Activated naive CD4-positive, alpha-beta T cell treated with anti-CD3 and anti-CD28 coated beads, Interleukin-2, amount 10 ng/mL, durations not matched to agents 7 days and 5 days (primary cell): ENCODE measurements at places on chromosomes 1 and 21.
A peak's percentile ranks its signal among the peaks of the same experiment; 100 is the strongest.

DNA sequence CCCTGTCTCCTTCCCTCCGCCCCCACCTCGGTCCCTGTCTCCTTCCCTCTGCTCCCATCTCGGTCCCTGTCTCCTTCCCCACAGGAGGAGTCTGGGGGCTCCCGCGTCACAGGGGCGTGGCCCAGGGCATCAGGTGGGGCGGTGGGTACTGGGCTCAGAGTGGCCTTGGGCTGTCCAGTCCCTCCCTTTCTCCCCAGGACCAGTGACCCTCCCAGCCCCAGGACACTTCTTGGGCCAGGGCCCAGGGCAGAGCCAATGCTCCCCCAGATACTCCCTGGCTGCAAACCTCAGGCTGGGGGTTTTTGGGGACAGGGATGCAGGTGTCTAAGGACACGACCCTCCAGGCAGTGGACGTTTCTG, 6.8 kb upstream of the RNF223 start:
- H3K4me1 ChIP-seq, result peaks cover 4% of the 10 kb centered on the region
- DNase-seq, result peak; percentile 8
- H3K27ac ChIP-seq, result no peak overlapping the region
- H3K36me3 ChIP-seq, result no peaks in the 10 kb centered on the region
- peaks cover 17% of the 10 kb centered on the region for H3K27me3 ChIP-seq

DNA sequence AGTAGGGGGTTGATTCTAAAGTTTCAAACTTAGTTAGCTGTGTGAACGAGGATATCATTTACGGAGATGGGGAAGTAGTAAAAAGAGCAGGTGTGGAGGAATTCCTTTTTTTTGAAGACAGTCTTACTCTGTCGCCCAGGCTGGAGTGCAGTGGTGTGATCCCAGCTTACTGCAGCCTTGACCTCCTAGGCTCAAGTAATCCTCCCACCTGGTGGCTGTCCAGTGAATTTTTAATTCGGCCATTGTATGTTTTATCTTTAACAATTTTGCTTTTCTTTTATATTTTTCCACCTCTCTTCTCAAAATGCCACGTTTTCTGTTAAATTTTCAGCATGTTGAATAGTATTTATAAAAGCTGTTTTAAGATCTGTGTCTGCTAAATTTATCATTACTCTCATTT, 12.3 kb upstream of the CENPF start:
- no peak for DNase-seq
- no peaks in the 10 kb centered on the region for H3K36me3 ChIP-seq
- peaks cover 22% of the 10 kb centered on the region for H3K27me3 ChIP-seq
- no peak overlapping the region for H3K27ac ChIP-seq
- no peak overlapping the region for H3K4me3 ChIP-seq

DNA sequence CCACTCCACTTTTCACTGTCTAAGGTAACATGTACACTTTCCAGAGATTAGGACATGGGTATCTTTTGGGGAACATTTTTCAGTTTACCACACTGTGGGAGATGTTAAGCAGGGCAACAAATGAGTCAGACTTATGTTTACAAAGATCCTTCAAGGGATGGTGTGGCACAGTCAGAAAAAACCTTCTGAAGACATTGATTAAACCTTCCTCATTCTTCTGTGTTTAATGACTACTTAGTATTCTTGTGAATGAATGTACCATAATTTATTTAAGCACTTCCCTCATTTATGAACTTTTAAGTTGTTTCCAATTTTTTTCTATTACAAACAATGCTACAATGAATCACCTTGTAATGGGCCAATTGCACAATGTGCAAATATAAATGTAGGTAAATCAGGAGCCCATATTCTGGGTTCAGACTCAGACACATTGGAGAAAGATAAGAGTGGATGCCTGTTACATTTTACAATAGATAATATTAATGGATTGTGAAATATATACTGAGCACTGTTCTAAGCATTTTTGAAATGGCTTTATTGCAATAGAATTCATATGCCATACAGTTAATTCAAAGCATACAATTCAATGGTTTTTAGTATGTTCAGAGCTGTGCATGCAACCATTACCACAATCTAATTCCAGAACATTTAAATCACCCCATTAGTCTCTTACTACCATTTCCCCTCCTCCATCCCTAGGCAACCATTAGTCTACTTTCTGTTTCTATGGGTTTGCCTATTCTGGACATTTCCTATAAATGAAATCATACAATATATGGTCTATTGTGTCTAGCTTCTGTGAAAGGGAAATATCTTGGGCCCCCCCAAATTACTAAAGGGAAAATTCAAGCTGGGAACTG, 1.9 kb upstream of the SFT2D2 start:
- DNase-seq, result no peak
- peaks cover 37% of the 10 kb centered on the region for H3K4me1 ChIP-seq
- H3K27ac ChIP-seq, result peak overlapping the region; percentile 8

- H3K4me1 ChIP-seq, result no peaks in the 10 kb centered on the region
- H3K4me3 ChIP-seq, result no peak overlapping the region
- no peaks in the 10 kb centered on the region for H3K36me3 ChIP-seq
- H3K27me3 ChIP-seq, result no peaks in the 10 kb centered on the region
- no peak overlapping the region for H3K27ac ChIP-seq
Observed at GRCh38 chr1:195337646-195338045, 1270.6 kb downstream of the KCNT2 start.

DNA sequence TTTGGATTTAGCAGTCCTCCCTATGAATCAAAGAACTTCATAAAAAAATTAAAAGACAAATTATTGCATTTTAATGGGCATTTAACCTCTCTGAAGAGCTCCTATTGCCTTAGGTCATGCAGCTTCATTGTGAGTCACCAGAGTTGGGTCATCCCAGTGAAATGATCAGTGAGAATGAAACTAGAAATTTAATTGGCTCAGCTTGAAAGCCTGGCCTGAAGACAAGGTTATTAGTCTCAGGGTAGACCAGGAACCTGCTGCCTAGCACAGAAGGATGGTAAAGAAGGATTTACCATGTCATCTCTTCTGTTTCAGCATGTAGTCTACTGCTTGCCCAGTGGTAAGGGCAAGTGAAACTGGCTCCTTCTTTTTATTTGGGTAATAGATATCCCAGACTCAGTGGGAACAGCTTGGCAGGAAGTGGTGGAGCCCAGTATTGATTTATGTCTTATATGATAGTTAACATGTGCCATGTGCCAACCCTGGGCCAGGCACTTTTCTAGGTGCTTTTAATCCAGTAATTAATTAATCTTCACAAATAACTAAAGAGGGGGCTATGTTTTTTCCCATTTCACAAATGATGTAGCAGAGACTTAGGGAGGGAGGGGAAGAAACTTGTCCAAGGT, 23.6 kb downstream of the LAMC2 start:
- no peaks in the 10 kb centered on the region for H3K4me1 ChIP-seq
- no peak overlapping the region for H3K27ac ChIP-seq
- no peak for DNase-seq
- peaks cover 31% of the 10 kb centered on the region for H3K27me3 ChIP-seq
- H3K4me3 ChIP-seq, result no peak overlapping the region

DNA sequence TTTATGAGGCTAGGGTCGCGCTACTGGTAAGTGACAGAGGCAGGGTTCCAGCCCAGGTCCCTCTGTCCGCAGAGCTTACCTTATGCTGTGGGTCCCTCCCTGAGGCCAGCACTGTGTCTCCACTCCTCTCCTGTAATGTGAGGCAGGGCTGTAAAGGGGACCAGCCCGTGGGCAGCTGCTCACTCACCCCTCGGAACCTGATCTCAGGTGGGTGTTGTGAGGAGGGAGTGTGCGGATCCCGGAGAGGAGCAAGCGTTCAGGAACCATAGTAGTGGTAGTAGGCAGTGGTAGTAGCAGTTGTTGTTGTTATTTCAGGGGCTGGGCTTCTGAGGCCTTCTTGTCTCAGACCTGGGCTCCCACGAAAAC, 1.7 kb downstream of the ZC3H12A start:
- H3K36me3 ChIP-seq, result peaks cover 51% of the 10 kb centered on the region
- peak overlapping the region; percentile 97 for H3K4me3 ChIP-seq
- no peaks in the 10 kb centered on the region for H3K27me3 ChIP-seq
- DNase-seq, result no peak
- peak overlapping the region; percentile 99 for H3K27ac ChIP-seq

DNA sequence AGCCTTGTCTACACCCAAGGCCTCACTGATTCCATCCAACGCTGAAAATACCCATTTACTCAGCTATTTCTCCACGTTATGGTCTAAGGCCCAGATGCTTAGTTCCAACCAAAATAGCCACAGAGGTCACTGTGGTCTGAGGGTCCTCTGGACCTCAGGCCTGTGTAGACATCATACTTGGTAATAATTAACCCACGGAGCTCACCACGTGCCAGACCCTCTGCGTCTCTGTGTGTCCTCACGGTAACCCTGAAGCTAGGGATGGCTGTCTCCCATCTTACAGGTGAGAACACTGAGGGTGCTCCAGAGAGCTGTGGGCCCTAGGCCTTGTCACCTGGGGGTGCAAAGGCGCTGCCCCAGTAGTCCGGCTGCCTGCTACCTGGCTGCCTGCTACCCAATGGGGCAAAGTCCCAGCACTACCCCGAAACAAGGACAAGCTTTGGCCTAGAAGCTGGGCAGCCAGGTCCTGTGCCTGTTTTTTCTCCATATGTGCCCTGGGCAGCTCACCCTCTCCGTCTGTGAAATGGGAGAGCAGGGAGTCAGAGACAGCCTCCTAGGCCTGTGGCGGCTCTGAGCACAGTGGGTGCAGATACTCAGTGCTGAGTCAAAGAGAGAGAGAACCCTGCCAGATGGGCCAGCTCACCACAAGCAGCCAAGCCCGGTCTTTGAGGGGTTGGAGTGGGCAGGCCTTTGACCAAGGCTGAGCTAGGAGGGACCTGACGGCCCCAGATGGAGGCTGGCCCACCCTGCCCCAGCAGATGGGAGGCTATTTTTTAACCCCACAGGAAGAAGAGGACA, 17.0 kb upstream of the RUNX3 start:
- peak overlapping the region; percentile 37 for H3K27ac ChIP-seq
- H3K36me3 ChIP-seq, result peaks cover 53% of the 10 kb centered on the region
- peaks cover 77% of the 10 kb centered on the region for H3K4me1 ChIP-seq
- no peak overlapping the region for H3K4me3 ChIP-seq

- DNase-seq, result no peak
- H3K36me3 ChIP-seq, result no peaks in the 10 kb centered on the region
- H3K27ac ChIP-seq, result no peak overlapping the region
- H3K27me3 ChIP-seq, result peaks cover 4% of the 10 kb centered on the region
Observed at GRCh38 chr1:184499616-184500015, 112.8 kb downstream of the C1orf21 start.

DNA sequence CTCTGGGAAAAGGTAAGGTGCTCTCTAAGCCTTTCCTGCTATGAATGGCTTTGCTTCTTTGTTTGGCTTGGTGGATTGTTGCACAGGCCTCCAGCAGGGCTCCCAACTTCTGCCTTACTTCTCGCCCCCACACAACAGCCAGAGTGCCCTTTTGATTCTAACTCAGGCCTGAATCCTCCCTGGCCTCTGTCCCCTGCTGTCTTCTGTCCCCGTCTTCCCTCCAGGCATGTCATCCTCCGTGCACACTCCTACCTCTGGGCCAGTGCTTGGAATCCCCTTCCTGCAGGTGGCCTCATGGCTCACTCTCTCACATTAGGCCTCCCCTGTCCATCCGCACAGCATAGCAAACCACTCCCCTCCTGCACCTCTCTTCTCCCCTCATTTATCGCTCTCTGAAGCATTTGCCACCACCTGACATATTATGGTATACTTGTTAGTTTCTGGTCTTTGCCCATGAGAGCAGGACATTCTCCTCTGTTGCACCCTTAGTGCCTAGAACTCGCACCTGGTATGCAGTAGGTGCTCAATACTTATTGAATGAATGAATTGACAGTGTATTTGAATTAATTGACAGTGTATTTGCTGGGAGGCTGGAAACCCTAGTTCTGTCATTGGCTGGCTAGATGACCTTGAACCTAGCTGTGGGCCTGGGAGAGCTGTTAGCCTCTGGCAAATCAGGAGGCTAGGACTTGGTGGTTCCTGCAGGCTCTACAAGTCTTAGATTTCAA, 2.9 kb downstream of the ZDHHC18 start:
- no peaks in the 10 kb centered on the region for H3K27me3 ChIP-seq
- peak overlapping the region; percentile 97 for H3K4me3 ChIP-seq
- H3K4me1 ChIP-seq, result peaks cover 80% of the 10 kb centered on the region
- DNase-seq, result no peak
- peak overlapping the region; percentile 53 for H3K27ac ChIP-seq
- H3K36me3 ChIP-seq, result peaks cover 61% of the 10 kb centered on the region

DNA sequence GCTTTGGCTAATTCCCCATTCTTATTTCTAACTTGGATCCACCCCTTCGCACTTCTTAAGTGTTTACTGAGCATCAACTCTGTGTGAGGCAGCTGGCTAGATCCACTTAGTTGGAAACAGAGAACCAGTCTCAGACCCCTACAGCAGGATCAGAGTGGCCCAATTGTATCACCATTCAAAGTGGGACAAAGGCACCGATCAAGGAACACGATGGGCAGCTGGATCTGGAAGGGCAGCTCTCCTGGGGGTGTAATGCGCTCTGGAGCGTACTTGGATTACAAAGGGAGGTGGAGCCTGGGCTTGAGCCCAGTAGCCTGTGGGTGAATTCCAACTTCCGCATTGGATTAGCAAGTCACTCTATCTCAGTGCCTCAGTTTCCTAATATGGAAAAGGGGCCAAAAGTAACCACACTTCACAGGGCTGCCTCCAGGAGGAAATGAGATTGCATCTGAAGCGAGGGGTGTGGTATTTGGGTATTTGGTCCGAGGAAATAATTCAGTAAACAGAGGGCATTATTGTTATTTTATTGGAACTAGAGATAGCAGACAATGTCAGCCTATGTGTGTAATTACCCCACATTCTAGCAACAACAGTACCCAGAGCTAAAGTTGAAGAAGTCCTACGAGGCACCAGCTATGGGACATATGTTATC, 11.9 kb downstream of the ECE1 start:
- H3K27me3 ChIP-seq, result no peaks in the 10 kb centered on the region
- peaks cover 49% of the 10 kb centered on the region for H3K4me1 ChIP-seq
- peaks cover 38% of the 10 kb centered on the region for H3K36me3 ChIP-seq
- H3K4me3 ChIP-seq, result no peak overlapping the region

GRCh38 chr1:199804526-199804925, 223.0 kb upstream of the NR5A2 start:
- no peak overlapping the region for H3K27ac ChIP-seq
- H3K4me3 ChIP-seq, result no peak overlapping the region
- peaks cover 3% of the 10 kb centered on the region for H3K27me3 ChIP-seq

DNA sequence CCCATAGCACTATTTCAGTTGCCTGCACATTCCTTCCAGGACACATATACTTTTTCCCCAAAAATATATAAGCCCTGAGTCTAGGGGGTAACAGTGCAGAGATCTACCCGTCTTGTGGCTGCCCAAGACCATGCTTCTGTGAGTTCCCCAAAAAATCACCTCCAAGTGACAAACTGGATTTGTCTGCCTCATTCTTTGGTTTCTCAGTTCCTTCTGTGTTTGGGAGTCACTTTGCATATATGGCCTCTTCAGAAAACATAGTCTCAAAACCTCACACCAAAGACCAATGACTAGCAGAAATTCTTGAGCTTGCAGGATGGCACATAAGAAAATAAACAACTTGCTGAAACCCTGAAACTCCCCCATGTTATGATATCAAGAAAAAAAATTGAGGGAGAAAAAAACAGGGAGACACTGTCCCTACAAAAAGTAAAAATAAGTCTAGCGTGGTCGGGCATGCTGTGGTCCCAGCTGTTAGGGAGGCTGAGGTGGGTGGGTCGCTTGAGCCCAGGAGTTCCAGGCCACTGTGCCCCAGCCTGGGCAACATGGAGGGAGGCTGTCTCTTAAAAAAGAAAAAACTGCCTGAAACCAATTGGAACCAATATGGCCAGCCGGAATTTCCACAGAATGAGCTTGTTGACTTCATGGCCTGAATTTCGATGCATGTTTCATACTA, 8.0 kb downstream of the JMJD4 start:
- DNase-seq, result no peak
- peaks cover 28% of the 10 kb centered on the region for H3K27me3 ChIP-seq
- no peak overlapping the region for H3K27ac ChIP-seq
- peaks cover 2% of the 10 kb centered on the region for H3K36me3 ChIP-seq
- H3K4me3 ChIP-seq, result no peak overlapping the region
- peaks cover 21% of the 10 kb centered on the region for H3K4me1 ChIP-seq

GRCh38 chr21:44686000-44686781, 4.2 kb upstream of the KRTAP12-1 start:
- peaks cover 53% of the 10 kb centered on the region for H3K27me3 ChIP-seq
- no peak overlapping the region for H3K4me3 ChIP-seq
- H3K36me3 ChIP-seq, result no peaks in the 10 kb centered on the region
- no peak for DNase-seq
